Substantia nigra (tissue), 51 donors: ENCODE measurements at places on chromosomes 5 and 9.

GRCh38 chr5:123601610-123602009 lies 89.6 kb downstream of the CSNK1G3 start:
- DNase-seq: no peak

GRCh38 chr5:62587737-62588136 lies 9.1 kb downstream of the LRRC70 start:
- DNase-seq: no peak

GRCh38 chr5:152632360-152632759 lies 227.3 kb upstream of the NMUR2 start:
- DNase-seq: no peak

DNA sequence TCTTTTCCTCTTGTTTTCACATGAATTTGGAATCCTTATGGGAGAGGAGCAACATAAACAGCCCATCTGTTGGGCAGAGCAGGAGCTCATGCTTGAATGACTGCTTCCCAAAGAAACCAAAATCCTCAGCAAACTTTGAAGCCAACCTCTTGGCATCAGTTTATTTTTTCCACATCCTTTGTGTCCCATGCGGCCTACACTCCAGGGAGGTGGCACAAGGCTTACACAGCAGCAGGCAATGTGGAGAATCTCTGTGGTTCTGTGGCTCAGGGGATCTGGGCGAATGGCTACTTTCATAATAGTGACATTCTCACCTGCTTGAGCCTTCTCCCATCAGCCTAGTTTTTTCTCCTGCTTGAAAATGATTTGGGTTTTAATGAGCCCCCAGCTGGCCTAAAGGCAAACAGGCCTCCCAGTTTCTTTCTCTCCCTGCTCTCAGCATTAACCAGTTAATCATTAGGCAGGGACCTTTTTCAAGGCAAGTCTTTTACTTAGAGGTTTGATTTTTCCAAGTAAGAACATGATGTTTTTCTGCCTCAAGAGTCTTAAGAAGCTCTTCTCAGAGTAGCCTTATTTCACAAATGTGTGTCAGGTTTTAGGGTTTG lies 370.3 kb downstream of the ARHGEF28 start:
- no peak for DNase-seq

- no peak for DNase-seq
These were observed 11.7 kb upstream of the SETX start for GRCh38 chr9:132366481-132366880.

- no peak for DNase-seq
These were observed 32.3 kb downstream of the OLFML2A start for GRCh38 chr9:124809211-124809610.

DNA sequence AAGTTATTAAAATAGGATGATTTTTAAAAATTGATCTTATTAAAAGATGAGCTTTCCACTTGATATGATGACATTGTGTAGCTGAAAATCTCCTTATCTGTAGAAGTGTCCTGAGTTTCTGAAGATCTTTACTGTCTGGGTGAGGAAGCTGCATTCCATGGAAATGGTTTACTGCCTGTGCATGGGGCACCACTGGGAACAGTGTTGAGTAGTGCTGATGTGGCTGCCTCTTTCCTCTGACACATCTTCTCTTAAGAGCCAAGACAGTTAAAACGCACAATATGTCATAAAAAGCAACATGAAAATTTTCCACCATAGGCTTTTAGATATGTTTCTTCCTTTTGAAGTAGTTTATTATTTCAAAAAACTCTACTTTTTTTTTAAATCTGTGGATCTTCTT lies 24.6 kb downstream of the SECISBP2 start:
- DNase-seq: no peak

- no peak for DNase-seq
These were observed 71.2 kb upstream of the GLIS3 start for GRCh38 chr9:4371108-4371507.

- no peak for DNase-seq
These were observed 26.9 kb downstream of the BICD2 start for GRCh38 chr9:92737611-92738299.
